ENCODE measurements at places on chromosomes 12 and 14.

- no peak for DNase-seq
These were observed 5.5 kb downstream of the CKB start for GRCh38 chr14:103517174-103517566.

GRCh38 chr12:93684716-93685115 lies 7.5 kb downstream of the CRADD start:
- no peak for DNase-seq

DNA sequence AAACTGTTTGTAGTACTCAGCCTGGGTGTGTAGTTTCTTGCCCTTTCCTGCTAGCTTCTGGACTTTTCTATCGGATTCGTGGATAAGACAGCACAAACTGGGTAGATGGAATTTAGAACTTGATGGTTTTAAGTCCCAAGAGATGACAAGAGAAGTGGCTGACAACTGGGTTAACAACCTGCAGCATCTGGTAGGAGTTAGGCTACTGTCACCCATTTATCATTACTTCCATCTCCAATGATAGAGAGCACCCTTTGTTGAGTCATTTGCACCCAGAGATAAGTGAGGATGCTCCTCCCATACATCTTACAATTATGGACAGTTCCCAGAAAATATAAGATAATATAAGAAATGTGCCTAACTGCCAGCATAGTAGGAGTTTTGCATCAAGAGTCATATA lies 50.2 kb upstream of the FLRT2 start:
- DNase-seq: no peak

GRCh38 chr12:11778713-11779685 lies 129.5 kb downstream of the ETV6 start:
- DNase-seq: no peak

GRCh38 chr12:24378548-24379407 lies 429.3 kb upstream of the SOX5 start:
- no peak for DNase-seq

DNA sequence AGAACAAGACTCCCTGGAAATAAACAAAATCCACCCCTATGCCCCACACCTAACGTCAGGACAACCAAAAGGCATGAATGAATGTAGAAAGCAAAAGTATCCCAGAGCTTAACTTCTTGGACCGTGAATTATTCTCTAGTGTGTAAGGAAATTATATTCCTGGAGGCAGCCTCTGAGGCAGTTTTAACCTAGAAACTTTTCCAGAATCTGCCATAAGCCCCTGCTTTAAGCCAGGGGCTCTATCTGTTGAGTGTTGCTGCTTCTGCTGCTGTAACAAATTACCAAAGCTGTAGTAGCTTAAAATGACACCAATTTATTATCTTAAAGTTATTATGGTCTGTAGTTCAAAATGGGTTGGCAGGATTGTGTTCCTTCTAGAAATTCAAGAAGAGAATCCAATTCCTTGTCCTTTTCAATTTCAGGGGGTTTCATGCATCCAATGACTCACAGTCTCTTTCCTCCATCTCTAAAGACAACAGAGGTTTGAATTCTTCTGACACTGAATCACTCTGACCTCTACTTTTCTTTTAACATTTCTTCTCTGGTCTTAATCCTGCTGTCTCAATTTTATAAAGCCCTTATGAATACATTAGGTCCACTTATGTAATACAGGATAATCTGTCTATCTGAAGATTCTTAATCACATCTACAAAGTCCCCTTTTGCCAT lies 242.7 kb downstream of the ATXN7L3B start:
- no peak for DNase-seq

- no peak for DNase-seq
These were observed 96.2 kb upstream of the HSPB8 start for GRCh38 chr12:119082496-119082895.

GRCh38 chr14:96148631-96149030 lies 56.0 kb upstream of the BDKRB2 start:
- DNase-seq: no peak

DNA sequence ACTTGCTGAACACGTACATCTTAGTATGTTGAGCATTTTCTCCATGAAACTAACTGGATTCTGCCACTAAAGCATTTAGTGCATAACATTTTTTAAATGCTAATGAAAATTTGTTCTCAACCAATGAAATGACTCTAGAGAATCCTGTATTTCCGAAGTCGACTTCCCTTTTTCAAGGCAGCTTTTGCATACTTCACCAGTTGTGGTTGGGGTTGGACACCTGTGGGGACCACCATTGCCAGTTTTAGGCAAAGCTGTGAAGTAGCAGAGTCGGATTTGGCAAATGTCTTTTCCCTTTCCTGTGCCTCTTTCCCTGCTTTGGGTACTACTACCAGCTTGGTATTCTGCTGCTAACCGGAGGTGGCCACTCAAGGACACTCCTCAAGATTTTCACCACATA lies 349.2 kb downstream of the BCAT1 start:
- no peak for DNase-seq

DNA sequence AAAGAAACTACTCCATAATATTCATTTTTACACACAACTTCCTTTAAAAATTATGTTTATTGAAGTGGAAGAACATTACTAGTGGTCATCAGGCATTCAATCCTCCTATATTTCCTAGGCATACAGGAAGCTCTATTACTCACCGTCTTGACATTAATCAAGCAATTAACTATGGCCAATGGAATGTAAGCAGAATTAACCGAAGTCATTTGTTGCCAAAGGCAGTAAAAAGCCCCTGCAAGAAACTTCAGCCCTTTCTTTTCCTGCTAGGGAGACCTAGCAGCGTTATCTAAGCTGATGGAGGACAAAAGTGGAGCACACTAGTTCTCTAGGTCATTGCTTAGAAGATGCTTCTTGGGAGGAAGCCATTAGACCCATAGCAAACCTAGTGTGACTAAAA lies 399.6 kb downstream of the KCNH5 start:
- DNase-seq: no peak

GRCh38 chr14:90453401-90453951 lies 56.6 kb downstream of the CALM1 start:
- DNase-seq: no peak

- no peak for DNase-seq
These were observed 35.7 kb downstream of the SLC38A4 start for GRCh38 chr12:46790066-46790465.

GRCh38 chr12:11836282-11837151 lies 187.0 kb downstream of the ETV6 start:
- peak; percentile 77 for DNase-seq

GRCh38 chr12:87231818-87232217 lies 797.4 kb downstream of the C12orf50 start:
- no peak for DNase-seq

DNA sequence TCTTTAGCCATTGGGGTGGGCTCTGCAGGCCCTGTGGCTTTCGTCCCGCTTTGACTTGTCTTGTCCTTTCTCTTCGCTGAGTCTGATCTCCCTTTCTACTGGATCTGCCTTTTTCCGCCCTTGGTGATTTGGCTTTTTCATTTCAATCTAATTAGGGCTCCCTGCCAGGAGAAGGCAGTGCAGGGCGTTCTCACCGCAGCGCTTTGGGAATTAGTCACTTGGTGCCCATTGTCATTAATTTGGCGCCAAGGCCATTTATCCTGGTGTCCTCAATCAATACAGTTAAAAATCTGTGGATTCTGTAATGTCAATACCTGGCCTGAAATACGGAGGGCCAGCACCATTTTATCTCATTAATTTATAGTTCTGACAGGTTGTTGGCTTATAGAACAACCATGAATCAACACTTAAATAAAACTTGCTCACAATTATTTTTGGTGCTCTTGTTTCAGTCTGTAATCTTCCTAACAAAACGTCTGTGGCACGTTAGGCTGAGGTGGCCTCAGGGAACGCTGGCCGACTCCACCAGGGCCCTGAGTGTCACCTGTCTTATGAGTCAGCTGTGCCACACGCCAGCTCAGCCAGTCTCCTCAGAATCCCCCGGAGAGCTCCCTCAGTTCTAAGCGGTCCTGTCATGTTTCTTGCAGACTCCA lies 115.7 kb downstream of the BEGAIN start:
- DNase-seq: no peak

DNA sequence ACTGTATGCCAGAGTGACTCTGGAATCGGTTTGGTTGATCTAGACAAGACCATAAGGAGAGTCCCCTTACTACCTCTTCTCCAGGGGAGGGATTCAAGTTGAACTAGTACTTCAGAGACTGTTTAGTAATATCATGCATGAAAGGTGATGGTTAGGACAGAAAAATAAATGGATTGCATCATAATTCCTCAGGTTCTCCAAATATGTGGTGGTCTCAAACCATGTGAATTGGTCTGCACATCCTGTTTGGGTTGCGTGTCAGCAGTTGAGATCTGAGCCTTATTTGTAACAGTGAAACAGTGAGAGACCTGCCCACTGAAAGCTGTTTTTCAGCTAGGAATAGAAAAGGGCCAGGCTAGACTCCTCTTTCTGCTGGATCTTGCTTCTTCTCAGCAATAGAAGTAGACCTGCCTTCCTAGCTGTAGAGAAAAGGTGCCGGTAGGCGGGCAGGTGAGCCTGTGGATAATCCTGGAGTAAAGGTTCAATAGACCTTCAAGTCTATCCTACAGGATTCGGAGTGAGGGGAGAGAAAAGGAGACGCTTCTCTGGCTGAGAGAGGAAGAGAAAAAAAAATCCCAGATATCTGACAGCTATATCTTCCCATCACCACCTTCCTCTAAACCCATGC lies 258.5 kb upstream of the E2F7 start:
- no peak for DNase-seq

DNA sequence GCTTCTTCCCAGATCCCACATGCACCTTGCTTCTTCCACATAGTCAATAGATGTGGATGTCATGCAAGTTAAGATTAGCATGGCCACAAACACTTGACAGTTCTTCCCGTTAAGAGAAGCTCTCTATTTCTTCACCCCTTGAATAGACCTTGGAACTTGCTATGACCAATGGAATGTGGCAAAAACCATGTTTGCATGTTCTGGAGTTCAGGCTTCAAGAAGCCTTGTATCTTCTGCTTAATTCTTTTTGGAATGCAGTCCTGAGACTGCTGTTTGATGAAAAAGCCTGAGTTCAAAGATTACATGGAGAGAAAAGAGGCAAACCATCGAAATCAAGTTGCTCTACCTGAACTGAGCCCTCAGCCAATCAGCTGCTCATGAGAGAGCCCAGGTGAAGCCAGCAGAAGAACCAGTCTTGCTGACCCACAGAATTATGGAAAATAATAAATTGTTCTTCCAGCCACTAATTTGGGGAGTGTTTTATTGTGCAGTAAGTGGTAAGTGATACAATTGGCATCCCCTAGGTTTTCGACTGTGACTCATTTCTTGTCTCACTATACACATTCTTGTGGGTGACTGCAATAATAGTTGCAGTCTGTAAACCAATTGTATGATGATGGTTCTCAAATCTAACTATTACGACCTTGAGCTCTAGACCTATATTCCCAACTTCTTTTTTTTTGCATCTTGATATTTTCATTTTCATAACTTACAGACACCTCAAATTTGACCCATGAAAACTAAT lies 12.6 kb downstream of the RASSF9 start:
- DNase-seq: no peak

GRCh38 chr14:26377150-26377549 lies 220.7 kb downstream of the NOVA1 start:
- no peak for DNase-seq

- no peak for DNase-seq
These were observed 125.6 kb downstream of the SMOC1 start for GRCh38 chr14:70004791-70005190.

DNA sequence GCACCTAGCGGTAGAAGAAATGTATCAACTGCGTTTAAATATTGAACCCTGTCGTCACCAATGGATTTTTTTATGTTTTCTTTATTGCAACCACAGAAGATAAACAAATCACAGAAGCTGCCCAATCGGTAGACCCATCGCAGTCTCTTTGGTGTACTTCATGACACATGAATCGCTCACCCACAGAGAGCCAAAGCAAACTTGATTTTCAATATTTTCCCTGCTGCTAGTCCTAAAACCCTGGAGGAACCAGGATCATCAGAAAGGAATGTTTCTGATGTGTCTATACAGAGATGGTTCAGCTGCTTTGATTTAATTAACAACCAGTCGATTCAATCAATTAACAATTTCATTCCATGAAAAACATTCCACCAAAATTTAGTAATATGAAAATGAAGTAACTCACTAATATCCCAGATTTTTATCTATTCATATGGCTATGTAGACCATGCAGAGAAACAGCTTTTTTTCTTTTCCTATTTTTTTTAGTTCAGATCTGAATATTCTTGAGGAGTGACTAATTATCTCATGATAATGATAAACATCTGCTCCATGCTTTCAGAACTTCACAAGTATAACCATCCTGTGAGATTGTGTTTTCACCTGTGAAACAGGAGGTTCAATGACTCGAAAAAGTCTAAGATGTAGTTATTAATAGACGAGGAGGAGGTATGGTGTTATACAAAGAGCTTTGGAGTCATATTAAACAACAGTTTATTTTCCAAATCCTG lies 46.1 kb downstream of the DIO2 start:
- no peak for DNase-seq

DNA sequence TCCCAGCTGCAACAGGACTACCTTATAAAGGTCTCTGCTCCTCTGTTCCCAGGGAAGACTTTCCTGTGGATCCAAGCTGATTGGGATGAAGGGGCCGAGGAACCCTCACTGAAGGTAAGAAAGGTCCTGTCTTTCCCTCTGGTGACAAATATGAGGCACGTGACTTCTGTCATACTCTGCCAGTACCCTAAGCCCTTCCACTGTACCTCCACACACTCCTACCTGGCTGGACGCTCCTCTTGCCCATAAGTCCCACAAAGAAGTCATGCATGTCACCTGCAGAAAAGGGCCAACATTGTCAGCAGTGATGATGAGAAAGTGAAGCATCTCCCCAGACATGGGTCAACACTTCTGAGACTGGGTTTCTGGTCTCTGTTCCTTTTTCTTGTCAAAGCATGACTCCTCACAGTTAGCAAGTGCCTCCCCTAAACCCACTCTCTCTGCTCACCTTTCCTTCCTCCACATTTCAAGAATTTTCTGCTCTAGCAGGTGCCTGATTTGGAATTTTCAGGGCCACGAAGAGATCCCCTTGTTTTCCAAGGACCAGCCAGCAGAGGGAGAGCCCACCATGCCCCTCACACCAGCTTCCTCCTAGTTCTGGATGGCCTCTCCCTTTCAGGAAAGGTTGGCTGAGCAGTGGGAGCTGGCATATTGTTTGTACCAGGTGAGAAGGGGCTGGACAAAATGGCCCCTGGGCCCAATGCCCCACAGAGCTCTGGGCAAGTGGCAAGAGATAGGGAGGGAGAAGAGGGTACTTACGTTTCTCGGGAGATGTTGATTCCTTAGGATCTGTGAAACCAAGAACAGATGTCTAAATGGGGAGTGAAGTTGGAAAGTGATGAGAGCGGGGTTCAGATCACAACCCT lies 3.5 kb downstream of the TAC3 start:
- DNase-seq: no peak

- DNase-seq: no peak
These were observed 185.6 kb downstream of the TBX5 start for GRCh38 chr12:114220311-114220710.

DNA sequence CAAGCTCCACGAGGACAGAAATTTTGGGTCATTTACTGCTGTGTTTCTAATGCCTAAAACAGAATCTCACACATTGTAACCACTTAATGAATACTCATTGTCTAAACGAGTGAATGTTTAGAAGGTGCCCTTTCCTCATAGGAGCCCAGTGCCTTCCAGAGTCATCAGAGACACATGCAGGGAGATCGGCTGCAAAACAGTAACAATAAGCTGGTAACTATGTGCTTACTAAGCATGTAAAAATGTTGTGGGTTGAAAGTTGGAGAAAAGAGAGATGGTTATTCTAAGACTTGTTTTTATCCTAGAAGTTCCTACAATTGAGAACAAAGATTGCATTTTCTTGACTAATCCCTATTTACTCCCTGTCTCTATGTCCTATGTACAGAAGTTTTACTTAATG lies 7.4 kb downstream of the TESPA1 start:
- DNase-seq: no peak

All from stimulated activated CD8-positive, alpha-beta memory T cell treated with anti-CD3 and anti-CD28 coated beads, Interleukin-4, amount 100 ng/mL, for 48 hours (primary cell).